ENCODE measurements at places on chromosomes 3 and 15.
A peak's percentile ranks its signal among the peaks of the same experiment; 100 is the strongest.

DNA sequence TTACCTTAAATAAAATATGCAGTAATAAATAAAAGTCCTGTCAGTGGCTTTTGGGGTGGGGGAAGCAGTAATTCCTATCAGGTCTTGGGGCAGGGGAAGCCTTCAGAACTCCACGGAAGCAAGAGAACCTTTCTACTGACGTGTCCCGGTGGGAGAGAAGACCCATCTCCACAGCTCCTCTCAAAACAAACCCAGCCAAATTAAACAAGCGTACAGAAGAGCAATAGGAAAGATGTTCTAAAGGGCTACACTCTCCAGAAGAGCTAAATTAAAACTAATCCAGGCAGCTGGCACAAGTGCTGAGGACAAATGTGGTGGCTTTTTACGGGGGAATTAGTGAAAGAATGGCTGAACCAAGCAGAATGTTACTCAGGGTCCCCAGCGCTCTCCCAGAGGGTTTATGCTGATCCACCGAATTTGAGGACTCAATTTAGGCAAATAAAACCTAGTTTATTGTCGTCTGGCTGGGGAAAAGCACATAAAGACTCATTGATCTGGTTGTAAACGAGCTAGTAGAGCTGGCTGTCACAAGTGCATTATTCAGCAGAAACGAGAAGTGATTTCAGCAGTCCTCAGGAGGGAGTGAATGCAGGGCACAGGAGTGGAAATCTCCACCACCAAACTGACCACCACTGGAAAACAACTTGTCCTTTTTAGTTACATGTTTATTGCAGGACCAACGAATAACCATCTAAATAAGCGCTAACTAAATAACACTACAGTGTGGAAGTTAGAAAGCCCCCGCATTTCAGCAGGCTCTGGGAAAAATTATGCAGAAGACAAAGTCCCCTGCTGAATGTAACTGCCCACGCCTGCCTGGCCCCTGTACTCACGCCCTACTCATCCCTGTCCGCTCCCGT, 13.5 kb downstream of the BFSP2 start:
- no peak for DNase-seq

DNA sequence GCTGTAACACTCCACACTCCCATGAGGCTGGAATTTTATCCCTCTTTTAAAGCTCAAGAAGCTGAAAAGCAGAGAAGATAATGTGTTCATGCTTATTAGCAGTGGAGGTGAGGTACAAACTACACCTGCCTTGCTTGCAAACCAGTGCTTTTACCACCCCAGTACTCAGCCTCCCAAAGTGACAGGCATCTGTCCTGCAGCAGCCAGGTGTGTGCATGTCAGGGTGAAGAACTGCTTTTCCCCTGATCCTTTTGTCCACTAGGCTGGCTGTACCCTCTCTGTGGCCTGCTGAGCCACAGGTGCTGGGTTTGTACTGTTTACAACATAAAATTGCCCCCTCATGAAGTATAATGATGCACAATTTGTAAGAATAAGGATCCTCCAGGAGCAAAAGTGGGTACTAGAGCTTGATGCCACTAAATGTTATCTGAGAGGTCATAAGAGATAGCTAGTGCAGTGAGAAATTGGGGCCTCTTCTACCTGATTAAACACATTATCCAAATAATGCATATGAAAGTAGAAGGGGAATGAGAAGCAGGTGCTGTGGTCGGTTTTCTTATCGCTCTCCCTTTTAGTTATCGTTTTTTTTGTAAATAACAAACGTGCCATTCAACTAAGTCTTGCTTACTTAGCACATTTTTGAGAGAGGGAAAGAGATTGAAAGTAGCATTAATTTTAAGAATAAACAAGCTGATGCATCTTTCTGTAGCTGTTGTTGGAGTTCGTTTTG, 39.2 kb upstream of the GADL1 start:
- DNase-seq, result no peak

- DNase-seq, result no peak
These were observed 280.7 kb downstream of the MFSD1 start for GRCh38 chr3:159082519-159082918.

DNA sequence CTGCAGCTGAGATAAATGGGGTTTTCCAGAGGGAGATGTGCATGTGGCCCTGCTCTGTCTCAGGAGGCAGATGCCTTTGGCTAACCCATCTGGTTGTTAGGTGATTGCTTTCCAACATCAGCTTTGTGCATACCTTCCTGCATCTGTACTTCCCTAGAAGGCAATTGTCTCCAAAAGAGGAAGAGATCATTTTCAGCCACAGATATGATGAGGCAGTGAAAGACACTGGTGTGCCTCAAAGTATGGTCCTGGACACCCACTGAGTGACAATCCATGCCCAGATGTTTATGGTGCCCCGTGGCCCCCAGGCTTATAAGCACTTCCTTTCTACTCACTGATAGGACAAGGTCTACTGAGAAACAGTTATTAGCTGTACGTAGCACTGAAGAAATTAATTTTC, 117.5 kb upstream of the NR2F2 start:
- DNase-seq, result no peak

DNA sequence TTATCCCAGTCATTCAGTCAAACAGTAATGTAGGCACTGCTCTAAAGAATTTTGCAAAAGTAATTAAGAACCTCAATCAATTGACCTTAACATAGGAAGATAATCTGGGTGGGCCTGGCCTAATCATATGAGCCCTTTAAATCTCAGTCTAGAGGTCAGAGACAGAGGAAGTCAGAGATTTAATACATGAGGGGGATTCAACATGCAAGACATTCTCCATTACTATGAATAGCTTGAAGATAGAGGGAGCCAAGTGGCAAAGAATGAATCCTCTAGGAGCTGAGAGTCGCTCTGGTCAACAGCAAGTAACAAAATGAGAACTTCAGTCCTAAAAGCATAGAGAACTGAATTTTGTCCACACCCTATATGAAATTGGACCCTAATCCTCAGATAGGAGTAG, 39.0 kb upstream of the MBNL1 start:
- DNase-seq, result no peak

- DNase-seq, result no peak
These were observed 105.5 kb upstream of the ICE2 start for GRCh38 chr15:60584355-60584998.

- peak; percentile 35 for DNase-seq
These were observed 533 bp downstream of the ARF4 start for GRCh38 chr3:57596495-57597126.

- DNase-seq, result no peak
These were observed 10.5 kb downstream of the PTX3 start for GRCh38 chr3:157447026-157447694.

DNA sequence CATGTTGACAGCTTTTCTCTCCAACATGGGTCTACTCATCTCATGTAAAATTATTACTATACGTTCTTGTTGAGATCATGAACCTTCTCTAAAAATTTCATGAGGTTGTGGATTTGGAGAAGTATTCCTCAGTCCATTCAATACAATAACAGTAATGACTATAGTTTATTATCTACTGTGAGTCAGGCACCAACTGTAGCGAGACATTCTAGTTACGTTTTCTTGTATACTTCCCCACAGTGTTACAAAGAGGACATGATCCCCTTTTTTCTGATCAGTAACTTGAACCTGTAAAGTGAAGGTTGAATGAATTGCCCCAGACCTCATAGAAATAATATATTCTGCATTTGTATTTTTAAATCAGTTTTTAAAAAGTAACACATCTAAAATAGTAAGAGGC, 76.4 kb downstream of the AKAP13 start:
- DNase-seq, result no peak

DNA sequence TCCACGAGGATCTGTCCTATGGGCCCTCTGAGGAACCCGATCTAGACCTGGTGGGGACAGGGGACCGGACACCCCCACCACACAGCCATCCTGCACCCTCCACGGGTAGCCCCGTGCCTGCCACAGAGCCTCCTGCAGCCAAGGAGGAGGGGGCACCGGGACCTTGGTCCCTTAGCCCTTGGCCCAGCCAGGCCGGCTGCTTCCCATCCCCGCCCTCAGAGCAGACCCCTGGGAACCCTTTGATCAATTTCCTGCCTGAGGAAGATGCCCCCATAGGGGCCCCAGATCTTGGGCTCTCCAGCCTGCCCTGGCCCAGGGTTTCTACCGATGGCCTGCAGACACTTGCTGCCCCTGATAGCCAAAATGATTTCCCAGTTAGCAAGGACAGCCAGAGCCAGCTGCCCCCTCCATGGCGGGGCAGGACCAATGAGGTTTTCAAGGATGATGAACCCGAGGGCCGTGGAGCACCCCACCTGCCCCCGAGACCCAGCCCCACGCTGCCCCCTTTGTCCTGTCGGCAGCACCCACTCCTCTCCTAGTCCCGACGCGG, 91.5 kb downstream of the TBC1D2B start:
- no peak for DNase-seq

GRCh38 chr15:52200831-52201365, 9.7 kb upstream of the GNB5 start:
- no peak for DNase-seq

DNA sequence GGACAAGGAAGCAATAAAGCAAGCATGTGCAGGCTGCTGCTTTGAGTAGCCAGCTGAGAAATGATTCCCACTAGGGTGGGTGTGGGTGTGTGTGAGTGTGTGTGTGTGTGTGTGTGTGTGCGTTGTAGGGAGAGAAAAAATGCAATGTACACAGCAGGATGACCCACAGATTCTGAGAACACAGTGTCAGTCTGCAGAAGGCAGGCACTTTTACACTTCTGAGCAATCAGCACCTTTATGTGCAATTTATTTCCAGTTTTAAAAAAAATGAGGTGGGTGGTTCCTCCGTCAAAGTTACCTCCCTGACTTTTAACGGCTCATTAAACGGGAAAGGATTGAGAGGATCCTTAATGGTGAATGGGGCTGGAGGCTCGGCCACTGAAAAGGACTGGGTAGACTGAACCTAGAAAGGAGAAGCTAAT, 38.5 kb upstream of the LIPC start:
- DNase-seq, result no peak

DNA sequence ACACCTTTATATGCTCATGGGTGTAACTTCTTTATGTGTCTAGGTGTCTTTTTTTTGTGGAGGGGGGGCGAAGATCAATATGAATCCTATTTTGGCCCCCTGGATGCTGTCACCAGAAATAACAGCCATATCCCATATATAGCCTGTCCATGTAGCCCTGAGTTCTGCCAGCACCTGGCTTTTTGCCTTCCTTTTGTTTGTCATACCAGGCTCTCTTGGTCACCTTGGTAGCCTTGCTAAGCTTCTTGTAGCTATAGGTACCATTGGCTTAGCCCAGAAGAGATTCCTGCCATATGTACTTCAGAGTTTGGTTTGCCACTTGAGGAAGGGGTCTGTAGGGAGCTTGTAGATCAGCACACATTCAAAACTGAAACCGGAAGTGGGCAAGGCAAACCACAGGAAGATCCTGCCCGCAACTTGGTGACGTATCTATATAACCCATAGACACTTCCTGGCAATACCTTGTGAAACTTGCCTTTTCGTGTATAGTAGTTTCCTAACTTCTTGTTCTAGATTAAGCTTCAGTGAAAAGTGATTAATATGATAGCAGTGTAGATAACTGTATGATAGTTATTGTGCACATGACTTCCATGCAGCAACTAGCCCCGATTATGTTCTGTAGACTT, 11.9 kb downstream of the RASA2 start:
- peak; percentile 90 for DNase-seq

GRCh38 chr3:14980689-14981088, 33.3 kb downstream of the NR2C2 start:
- DNase-seq, result no peak

- no peak for DNase-seq
These were observed 82.9 kb upstream of the AKAP13 start for GRCh38 chr15:85297537-85297936.

DNA sequence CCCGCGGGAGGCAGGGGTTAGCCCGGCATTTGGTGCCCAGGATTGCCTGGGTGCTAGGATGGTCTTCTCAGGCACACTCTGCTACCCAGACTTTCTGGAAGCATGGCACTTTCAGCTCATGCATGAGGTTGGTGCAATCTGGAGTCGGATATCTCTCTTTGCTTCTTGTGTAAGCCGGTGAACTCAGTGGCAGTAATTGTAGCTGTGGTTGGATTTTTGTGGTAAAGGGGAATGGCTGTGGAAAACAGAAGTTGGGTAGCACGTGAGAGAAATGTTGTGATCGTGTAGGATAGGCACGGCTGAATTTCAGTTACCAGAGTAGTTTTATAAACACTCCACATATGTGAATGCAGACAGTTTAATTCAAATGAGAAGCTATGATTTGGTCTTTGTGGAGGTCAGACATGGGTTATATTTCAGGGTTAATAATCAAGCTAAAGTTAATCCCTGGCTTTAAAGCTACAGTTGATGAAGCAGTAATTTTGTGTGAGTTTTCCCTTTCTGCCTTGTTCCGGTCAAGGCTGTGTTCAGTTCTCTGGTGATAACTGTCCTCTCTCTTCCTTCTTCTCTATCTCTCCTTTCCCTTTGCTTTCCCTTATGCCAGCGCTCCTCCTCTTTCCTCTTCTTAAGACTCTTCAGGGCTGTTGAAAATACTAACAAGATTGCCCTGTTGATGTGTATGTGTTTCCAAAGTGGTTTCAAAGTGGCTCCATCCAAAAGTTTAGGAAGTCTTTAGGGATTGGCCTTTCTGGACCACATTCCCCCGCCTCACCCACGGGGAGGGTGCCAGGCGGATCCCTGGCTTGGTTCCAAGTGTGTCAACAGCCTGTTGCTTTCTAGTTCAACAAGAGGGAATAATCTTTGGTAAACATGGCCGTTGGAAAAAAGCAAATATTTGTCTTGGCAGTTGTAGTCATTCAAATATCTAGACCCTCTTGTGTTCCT, 404.6 kb upstream of the C2CD4B start:
- DNase-seq, result no peak

- DNase-seq, result no peak
These were observed 63.8 kb downstream of the SLC9A9 start for GRCh38 chr3:143784446-143784845.

GRCh38 chr3:113070681-113071113, 79.9 kb downstream of the GTPBP8 start:
- DNase-seq, result no peak

GRCh38 chr15:87343966-87344365, 912.6 kb downstream of the NTRK3 start:
- no peak for DNase-seq

- DNase-seq, result no peak
These were observed 10.0 kb downstream of the MRPS25 start for GRCh38 chr3:15055019-15055557.

DNA sequence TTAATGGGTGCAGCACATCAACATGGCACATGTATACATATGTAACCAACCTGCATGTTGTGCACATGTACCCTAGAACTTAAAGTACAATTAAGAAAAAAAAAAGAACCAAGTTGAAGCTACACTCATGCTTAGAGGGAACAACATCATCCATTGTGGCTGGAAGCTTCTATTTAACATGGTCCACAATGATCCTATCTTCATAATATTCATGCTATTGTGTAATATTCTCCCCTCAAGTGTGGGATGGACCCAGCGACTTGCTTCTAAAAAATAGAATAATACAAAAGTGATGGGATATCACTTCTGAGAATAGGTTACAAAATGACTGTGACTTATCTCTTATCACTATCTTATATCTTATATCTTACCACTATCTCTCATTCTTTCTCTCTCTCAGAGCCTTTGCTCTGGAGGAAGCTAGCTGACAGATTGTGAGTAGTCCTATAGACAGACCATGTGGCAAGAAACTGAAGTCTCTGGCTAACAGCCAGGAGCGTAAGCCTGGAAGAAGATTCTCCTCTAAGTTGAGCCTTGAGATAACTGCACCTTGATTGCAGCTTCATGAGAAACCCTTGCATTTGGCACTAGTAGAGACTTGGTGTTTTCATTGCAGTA, 198.5 kb upstream of the MRPL3 start:
- no peak for DNase-seq

- no peak for DNase-seq
These were observed 5.5 kb downstream of the RASGRP1 start for GRCh38 chr15:38559131-38559530.
